NCI-H510A treated with DMSO at 0.1 percent for 48 hours (cell line): ENCODE measurements at places on chromosomes 1 and 21.

GRCh38 chr1:221284028-221284427, 404.8 kb downstream of the HLX start:
- DNase-seq: peak; percentile 35

- DNase-seq: no peak
Measured at GRCh38 chr1:240092301-240093119, 827 bp downstream of the FMN2 start.

DNA sequence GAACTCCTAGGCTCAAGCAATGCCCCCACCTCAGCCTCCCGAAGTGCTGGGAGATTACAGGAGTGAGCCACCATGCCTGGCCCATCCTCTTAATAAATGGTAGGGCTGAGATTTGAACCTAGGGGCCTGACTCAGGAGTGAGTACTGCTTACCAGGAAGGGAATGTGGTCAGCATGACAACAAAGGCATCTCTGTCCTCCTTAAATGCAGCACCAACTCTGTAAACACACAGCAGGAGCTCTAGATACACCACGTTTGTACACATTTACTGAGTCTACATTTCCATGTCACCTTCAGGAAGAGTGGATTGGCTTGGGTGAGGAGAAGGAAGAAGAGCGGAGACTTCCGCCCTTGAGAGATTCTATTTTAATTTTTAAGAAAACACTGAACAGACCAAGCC, 38.5 kb downstream of the HIVEP3 start:
- DNase-seq: no peak

DNA sequence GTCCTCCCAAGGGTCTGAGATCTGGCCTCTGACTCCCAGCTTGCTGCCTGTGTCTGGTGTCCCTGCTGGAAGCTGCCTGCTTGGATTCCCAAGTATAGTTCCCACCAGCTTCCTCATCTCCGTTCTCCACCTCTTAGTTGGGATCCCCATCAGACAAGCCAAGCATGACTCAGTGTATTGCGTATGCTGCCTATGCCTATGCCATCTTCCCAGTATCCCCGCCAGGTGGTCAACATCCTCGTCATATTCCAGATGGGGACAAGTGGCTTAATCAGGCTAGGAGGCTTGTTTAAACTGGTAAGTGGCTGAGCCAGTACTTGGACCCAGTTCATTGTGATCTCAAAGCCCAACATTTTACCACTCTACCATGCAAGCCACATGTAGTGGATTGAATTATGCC, 204.4 kb downstream of the GRIK3 start:
- DNase-seq: peak; percentile 100

DNA sequence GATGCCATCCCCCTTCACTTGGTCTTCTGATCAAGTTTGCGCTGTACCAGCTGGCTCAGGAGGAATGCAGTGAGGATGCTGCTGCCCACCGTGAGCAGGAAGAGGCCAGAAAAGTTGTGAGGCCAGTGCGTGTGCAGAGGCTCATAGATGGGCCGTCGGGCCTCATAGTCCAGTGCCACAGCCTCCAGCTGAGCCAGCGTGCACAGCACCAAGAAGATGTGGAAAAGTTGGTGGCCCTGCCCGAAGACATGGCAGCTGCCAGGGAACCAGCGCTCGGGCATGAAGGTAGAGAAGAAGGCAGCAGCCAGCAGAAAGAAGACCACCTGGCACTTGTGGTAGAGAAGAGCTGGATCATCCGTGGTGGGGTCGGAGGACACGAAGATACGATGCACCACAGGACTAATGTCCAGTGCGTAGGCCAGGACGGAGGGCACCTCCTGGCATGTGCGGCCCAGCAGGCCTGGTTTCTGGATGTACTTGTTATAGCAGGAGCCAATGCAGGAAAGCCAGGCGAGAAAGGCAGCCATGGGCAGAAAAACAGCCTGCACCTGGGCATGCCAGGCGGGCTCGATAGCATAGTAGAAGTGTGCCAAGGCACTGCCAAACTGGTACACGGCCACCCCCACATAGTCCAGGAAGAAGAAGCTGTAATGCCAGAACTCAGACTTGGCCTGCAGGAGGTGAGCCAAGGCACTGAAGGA, 3.7 kb upstream of the AUNIP start:
- DNase-seq: no peak

- DNase-seq: no peak
Measured at GRCh38 chr1:224831501-224831900, 98.0 kb upstream of the DNAH14 start.

DNA sequence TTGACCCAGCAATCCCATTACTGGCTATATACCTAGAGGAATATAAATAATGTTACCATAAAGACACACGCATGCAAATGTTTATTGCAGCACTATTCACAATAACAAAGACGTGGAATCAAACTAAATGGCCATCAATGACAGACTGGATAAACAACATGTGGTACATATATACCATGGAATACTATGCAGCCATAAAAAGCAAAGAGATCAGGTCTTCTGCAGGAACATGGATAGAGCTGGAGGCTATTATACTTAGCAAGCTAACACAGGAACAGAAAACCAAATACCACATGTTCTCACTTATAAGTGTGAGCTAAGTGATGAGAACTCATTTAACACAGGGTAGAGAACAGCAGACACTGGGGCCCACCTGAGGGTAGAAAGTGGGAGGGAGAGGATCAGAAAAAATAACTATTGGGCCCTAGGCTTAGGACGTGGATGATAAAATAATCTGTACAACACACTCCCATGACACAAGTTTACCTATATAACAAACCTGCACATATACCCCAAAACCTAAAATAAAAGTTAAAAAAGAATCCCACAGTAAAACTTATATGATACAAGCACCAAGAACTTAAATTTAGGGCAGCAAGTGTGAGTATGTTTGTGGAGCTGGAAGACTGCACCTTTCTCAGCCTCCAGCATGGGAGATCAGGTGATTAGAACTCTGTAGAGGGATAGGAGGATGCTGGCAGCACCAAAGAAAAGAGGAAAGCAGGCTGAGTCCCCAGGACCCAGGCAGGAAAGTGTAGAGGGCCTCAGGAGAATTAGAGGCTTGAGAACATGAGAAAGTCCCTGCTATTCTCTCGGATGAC, 320.8 kb upstream of the USP24 start:
- DNase-seq: no peak
